Psoas muscle (tissue), 8 donors: ENCODE measurements at places on chromosomes 7 and 10.

DNA sequence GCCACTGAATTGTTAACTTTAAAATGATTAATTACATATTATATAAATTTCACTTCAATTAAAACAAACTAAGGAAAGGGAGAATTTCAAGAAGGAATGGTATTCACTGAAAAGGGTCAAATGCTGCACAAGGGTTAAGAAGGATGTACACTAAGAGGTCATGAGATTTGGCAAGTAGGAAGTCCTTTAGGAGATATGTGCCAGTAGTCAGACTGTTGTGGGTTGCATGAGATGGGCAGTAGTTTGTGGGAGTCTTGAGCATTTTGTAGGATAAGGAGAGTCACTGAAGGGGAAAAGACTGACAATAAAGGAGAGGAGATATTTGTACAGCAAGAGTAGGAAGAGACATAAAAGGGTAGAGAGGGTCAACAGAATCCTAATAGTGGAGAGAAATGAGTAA, 12.4 kb upstream of the PTPN12 start:
- DNase-seq: no peak

- no peak for DNase-seq
These were observed 138.1 kb downstream of the RALA start for GRCh38 chr7:39761449-39761848.

DNA sequence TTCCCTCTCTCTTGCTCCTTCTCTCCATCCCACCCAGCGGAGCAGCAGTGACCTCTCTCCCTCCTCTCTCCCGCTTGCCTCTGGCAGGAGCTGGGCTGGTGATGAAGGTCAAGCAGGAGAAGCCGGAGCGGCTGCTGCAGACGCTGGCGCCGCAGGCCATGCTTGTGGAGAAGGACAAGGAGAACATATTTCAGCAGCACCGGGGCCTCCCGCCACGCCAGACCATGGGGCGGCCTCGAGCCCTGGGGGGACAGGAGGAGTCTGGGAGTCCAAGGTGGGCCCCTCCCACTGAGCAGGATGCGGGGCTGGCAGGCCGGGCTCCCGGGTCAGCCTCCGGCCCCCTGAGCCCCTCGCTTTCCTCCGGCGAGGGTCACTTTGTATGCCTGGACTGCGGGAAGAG, 17.3 kb downstream of the ZNF775 start:
- DNase-seq: no peak

- DNase-seq: no peak
These were observed 195.2 kb upstream of the FOXK1 start for GRCh38 chr7:4486907-4487306.

GRCh38 chr7:39745320-39745719, 121.9 kb downstream of the RALA start:
- no peak for DNase-seq

DNA sequence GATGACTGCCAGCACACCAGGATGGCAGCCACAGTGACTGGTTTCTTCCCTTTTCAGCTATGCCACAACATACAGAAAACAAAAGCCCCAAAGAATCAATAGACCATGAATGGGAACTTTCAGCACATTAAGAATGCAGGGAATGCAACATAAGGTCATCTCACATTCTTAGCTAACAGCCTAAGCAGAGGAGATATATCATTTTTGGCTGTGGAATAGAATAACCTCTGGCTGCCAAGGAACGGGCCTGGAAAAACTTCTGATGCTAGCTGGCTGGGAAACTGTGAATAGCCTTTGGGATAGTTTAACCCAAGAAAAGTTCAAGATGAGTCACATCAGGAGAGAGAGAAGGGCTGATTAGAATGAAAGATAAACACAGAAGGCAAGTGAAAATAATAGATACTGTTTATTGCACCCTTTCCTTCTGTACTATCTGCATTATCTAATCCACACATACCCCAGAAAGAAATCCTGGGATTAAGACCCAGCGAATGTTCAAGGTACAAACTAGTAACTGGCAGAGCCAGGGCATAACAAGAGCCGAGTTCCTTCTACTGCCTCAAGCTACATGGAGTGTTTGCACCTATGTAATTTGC, 169.2 kb downstream of the SEMA3A start:
- no peak for DNase-seq

- DNase-seq: no peak
These were observed 309.1 kb downstream of the MDFIC start for GRCh38 chr7:115230882-115231571.

GRCh38 chr7:114985116-114985715, 63.3 kb downstream of the MDFIC start:
- DNase-seq: no peak

DNA sequence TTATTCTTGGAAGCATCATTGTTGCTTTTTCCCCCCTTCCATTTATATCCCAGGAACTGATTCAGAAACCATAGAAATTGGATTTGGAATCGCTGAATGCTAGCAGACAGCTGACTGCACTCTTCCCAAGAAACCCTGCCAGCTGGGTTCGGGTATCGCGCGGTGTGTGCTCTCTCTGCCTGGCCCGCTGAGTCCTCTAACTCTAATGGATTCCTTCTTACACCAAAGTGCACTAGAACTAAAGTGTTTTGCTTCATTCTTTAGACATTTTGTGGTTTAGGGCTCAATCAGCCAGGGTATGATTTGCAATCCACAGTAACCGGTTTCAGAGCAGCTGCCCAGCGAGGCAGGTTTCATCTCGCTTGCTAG, 92.2 kb downstream of the EGFR start:
- DNase-seq: no peak

- DNase-seq: no peak
These were observed 12.5 kb upstream of the ARMS2 start for GRCh38 chr10:122441961-122442360.

DNA sequence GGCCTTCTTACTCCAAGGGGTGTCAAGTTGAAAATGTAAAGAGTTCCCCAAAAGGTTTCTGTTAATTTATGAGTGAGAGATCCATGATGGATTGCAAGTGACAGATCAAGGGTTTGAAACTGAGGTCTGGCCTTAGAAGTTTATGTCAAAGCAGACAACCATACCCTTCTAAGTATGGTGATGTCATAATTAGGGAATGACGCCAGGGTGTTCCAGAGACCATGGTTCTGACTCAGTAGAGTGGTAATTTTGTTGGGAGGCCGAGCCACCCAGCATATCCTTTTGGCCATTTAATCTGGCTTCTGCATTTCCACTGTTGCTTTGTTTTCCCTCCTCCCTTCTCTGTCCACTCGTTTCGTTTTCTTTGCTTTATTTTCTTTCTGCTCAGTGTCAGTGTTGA, 2.7 kb downstream of the TRUB1 start:
- no peak for DNase-seq

- no peak for DNase-seq
These were observed 5.9 kb upstream of the IL6 start for GRCh38 chr7:22720791-22721786.
